ENCODE measurements at places on chromosomes 6 and 20. TPM values are rescaled to one million over a fixed set of nuclear protein-coding genes. Genes with fewer than 3 reads are reported as not detected.

DNA sequence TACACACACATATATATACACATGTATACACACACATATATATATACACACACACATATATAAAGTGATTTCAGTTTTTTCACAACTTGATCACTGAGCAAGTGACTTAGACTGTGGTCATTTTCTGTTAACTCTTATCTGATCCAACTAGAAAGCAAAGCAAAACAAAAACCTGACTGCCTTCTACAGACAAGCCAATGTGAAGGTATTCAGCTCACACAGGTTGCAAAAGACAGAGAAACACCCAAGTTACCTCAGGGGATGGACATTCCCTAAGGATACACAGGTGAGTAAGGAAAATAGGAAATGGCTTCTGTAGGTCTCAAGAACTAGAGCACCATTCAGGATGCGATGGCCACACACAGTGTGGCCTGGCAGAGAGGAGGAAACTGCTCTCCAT is 58.4 kb upstream of the IER3 start:
- no peak for DNase-seq

- no peak for DNase-seq
Observed at GRCh38 chr6:25035174-25035511, 99.4 kb upstream of the RIPOR2 start.

DNA sequence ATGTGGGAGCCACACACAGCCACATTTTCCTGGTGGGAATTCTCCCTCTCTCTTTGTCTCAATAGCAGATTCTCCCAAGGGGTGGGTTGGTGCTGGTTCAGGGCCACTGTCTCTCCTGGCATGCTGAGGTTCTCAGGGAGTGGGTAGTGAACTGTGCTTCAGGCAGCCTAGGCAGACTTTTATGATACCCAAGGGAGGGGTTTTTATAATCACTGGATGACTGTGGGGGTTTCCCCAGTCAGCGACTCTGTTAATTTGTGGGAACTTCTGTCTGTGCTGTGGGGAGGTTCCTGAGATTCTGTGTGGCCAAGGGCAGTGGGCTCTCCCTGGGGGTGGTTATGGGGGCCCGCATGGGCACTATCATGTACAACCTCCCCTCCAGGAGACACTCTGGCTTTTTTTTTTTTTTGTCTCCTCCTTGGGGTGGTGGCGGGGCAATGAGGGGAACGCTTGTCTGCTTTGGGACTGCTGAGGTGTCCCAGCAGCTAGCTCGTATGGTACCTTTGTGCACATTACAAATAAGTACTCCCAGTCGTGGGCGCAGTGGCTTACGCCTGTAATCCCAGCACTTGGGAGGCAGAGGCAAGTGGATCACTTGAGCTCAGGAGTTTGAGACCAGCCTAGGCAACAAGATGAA is 10.0 kb downstream of the PTK7 start:
- no peak for DNase-seq

DNA sequence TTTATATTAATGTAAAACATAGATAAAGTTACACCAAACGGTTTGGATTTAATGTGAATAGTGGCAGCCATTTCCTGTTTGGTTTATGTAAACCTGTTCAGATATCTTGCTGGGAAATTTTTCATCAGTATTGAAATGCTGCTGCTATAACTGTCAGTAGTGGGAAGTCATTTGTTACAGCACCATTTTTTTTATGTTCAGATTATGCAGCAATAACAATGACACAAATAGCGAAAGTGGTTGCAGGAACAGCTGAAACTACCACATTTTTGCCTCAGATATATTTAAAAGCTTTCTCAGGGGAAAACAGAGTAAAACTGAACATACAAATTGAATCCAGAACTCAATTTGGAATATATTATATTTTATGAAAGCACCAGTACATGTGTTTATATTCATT is 128.8 kb upstream of the SIM1 start:
- DNase-seq = no peak

DNA sequence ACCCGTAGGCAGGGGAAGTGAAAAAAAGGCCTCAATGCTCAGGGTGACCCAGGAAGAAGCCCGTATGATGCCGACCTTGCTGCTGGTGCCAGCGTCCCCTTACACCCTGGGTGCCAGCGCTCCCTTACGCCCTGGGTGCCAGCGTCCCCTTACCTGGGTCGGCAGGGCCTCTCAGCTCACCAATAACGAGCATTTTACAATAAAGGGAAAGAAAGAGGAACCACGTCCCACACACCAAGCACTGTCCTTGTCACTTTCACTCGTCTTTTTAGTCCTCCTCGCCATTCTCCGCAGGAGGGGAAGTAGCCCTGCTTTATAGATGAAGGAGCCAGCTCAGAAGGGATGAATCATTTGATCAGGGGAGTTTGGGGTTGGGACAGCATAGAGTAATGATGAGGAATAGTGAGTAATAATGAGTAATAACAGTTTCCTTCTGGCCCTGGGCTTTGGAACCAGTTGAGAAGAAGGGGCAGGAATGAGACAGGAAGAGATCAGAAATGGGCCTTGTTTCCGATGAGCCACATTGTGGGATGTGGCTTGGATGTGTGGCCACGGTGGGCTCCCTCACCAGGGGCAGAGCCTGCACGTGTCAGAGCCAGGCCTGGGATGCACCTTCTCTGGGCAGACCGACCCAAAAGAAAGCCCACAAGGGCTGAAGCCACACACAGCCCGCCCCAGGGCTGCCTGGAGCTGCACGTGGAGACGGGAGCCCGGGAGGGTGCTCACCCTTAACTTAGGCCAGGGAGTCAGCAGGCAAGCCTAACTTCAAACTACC is 75.7 kb downstream of the SYNJ2 start:
- peak; percentile 52 for DNase-seq

DNA sequence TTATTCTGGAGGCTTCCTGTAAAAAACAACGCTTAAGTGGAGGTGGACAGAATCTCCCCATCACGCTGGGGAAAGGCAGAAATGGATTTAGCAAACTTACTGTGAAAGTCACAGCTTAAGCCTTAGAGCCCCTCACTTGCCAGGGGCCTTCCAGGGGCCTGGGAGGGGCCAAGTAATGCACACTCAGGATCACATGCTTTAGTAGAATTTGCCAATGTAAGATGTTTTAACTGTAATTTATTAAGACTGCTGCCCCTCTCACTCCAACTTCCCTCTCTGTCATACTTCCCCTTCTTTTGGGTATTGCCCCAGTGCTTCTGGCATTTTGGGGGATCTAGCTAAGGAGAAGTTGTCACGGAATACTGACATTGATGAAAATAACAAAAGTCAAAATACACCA is 12.6 kb upstream of the ADA start:
- no peak for DNase-seq

- no peak for DNase-seq
Observed at GRCh38 chr20:58819921-58820320, 30.8 kb downstream of the GNAS-AS1 start.

DNA sequence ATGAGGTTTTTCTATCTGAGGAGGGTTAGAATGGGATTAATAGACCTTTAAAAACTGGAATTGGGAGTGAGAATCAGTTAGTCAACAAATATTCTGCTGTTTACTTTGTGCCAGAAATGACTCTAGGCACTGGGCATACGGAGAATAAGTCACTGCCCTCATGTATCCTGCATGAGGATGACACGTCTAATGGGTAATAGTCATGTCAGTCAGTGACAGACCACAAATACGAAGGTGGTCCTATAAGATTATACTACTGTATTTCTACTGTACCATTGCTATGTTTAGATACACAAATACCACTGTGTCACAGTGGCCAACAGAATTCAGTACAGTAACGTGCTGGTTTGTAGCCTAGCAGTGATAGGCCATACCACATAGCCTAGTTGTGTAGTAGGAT is 30.7 kb downstream of the ZFAND3 start:
- DNase-seq = no peak

- no peak for DNase-seq
Observed at GRCh38 chr20:17935761-17936160, 32.8 kb downstream of the SNX5 start.

GRCh38 chr6:53796451-53796780 is 1.6 kb downstream of the LRRC1 start:
- DNase-seq = no peak

DNA sequence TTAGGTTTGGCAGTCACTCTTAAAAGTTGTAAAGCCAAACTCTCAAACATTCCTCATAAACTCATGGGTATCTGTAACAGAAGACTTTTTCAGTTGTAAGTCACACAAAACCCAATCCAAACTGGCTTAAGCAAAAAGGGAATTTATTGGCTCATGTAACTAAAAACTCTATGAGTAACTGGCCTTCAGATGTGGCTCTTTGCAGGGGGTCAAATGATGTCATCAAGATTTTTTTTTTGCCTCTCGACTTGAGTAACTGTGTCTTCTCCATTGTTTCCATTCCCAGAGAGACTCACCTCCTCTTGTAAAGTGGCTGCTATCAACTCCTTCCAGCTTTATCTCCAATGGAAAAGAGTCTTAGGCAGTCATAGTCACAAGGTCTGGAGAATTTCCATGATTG is 645.0 kb downstream of the DHX35 start:
- DNase-seq = no peak

GRCh38 chr6:20565342-20565741 is 31.1 kb downstream of the CDKAL1 start:
- DNase-seq = no peak

DNA sequence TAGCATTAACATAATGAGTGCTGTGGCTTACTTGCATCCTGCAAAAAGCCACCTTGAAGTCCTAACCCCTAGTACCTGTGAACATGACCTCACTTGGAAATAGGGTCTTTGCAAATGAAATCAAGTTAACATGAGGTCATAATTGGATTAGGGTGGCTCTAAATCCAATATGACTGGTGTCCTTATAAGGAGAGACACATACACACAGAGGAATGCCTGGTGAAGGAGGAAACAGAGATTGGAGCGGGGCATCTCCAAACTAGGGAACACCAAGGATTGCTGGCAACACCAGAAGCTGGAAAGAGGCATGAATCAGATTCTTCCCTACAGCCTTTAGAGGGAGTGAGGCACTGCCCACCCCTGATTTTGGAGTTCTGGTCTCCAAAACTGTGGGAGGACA is 17.6 kb upstream of the RPS6KA2 start:
- DNase-seq = no peak

DNA sequence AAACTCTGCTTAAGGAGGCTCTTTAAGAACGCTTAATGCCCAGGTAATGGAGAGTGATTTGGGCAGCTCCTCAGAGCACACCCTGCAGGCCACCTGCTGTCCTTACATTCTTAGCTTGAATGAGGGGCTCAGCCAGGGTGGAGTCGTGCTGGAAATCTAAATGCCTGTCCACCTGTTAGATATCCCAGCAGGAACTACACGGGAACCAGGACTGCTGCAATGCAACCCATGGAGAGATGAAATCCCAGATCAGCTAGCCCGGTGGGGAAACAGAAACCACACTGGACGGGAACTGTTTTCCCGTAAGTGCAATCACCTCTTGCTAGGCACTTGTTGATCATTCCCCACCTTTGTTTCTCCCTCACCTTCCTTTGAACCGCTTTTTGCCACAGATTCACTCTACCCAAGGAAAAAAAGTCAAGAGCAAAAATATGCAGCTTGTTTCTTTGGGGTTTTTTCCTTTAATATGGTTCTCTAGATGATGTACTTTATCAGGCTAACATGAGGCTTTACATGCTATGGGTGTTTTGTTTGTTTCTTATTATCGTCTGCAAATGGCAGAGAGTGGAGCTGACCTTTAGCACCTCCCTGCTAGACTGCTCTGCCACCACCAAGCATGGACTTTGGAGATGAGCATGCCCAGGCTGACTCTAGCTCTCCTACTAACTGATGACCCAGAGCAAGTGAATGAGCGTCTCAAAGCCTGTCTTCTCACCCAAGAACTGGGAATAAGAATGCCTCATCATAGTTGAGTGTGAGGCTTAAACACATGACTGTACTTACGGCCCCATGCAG is 125.9 kb upstream of the TNFAIP3 start:
- DNase-seq = no peak

DNA sequence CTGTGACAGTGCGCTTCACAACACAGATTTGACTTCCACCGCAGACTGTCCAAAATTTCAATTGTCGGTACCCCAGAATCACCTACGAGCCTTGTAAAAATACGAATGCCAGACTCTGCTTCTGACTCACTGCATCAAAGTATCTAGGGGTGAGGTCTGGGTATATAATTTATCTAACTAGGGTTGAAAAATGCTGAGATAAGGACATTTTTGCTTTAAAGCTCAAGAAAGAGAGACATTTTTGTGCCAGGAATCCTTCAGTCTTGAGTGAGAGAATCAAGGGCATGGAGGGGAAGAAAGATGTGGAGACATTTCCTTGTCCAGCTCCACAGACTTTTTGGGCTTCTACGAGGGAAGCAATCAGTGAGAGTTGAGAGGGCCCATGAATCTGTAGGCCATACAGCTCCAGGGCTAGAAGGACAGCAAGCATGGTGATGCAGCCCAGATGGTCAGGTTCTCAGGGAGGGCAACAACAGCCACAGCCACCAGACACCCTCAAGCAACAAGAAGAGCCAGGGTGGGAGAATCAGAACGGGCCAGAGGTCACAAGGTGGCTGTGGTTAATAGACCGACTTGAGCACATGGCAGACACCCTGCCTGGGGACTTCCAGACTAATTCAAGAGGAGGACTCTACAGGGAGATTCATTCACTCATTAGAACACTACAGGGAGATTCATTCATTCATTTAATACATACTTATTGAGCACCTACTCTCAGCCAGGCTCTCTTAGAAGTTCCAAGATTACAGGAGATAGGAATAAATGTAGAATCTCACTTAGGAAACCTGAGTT is 211.1 kb upstream of the PRDM1 start:
- no peak for DNase-seq

GRCh38 chr6:167444602-167445346 is 119.9 kb downstream of the TTLL2 start:
- DNase-seq = no peak

- DNase-seq = no peak
Observed at GRCh38 chr6:119207971-119208725, 129.7 kb upstream of the FAM184A start.

DNA sequence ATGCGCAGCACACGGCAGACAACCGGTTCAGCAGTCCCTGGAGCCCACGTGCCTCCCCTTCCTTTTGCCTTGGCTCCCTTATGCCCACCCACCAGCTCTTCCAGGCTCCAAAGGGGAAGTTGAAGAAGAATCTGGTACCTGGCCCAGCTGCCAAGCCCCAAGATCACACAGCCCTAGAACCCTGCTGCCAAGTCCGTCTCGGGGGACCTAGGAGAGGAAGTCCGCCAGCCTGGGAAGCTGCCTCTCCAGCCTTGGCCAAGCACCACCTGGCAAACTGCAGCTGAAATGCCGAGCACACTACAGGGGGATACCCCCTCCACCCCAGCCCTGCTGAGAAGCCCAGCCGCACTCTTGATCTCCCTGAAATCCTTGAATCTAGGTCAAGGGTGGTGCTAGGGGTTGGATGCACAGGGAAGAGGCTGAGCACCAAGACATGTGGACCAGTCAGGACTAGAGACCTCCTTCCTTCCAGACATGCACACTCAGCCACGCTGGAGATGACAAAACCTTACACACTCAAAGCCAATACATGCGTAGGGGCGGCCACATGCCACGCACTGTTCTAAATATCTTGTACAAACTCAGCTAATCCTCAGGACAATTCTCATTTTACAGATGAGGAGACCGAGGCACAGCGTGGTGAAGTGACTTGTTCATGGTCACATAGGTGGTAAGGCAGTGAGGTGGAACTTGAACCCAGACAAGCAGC is 124.1 kb downstream of the PREX1 start:
- peak; percentile 49 for DNase-seq

Gene EPHA7
- not detected for total RNA-seq

Gene GPX5
- total RNA-seq = not detected

Gene FERMT1
- total RNA-seq = not detected

Gene RIMS4
- not detected for total RNA-seq

Gene CLDN20
- not detected for total RNA-seq

Gene MMP24
- total RNA-seq = not detected

Gene SLC2A4RG
- 31.1 TPM for total RNA-seq

Gene POFUT1
- 36.6 TPM for total RNA-seq
